ENCODE measurements at places on chromosomes 6 and 20.

DNA sequence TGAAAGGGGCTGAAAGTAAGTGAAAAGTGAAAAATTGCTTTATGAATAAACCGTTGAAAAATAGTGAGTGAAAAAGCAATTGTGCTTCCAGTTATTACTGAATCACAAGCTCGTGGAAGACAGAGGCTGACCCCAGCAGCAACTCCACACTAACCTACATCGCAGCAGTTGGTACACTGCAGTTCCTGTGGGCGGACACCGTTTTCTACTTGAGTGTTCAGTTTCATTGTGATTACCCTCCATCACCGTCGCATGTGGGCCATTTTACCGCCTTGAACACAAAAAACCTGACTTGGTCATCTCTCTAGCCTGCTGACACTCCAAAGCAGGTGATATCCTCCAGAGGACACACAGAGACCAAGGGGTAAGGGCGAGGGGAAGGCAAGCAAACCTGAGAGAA is 28.4 kb downstream of the PRDM1 start:
- DNase-seq, result peak; percentile 36

DNA sequence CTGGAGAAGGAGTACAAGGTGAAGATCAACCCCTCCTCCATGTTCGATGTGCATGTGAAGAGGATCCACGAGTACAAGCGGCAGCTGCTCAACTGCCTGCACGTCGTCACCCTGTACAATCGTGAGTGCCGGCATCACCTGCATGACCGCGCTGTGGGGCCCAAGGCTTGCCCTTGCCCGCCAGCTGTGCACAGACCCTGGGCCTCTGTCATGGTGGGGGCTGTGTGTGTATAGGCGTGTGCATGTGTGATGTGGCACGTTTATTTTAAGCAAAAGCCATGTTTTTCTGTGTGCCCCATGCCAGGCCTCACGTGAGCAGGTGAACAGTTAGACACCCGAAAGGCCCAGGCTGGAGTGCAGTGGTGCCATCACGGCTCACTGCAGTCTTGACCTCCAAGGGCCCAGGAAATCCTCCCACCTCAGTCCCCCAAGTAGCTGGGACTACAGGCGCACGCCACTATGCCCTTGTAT is 36.3 kb downstream of the PYGB start:
- DNase-seq, result no peak

DNA sequence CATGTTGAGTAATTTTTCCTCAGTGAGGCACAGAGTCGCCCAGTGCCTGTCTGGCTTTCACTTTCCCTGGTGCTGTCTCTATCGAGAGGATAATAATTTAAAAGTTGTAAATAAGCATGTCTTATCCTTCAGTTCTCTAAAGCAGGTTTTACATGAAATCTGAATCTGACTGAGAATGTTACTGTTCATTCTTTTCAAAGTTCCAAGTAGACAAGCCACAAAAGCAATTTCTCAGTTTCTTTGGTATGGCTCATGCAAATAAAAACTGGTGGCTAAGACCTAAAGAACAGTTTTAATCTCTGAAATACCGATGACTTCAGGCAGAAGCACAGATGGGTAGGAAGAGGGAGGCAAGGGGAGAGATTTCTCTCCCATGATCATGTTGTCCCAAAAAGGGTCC is 87.6 kb upstream of the GCM1 start:
- no peak for DNase-seq

DNA sequence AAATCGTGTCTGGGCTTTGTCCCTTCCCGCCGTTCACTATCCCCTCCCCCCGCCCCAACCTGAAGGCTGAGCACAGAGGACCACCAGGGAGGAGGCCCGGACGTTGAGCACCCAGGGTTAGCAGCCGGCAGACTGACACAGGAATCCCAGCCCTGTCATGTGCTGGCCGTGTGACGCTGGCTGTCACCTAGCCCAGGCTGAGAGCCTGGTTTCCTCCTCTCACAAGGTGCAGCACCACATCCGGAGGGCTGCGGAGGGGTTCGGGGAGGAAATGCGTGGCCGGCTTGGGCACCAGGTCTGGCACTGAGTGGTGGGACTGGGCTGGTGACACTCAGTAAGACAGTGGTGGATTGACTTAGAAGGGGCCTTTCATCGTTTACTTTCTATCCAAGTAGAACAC is 4.6 kb upstream of the LSM14B start:
- no peak for DNase-seq

GRCh38 chr6:111871725-111872400 is 1.4 kb downstream of the FYN start:
- no peak for DNase-seq

DNA sequence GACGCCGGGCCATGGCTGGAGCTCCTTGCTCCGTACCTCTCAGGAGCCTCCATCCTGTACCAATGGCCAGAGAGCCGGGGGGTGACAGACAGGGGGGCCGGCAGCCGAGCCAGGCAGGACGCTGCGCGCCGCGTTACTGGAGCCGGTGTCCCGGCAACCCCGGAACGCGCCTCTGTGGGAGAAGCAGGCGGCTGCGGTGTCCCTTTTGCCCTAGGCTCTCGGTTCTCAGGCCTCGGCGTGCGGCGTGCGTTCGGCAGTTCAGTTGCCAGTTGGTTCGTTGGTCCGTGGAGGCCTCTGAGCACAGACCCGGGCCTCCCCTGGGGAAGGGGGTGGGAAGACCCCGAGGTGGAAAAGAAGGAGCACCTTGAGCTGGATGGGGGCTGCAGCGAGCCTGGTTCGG is at the start of gene SPATS1:
Gene SPATS1, plus strand, starts transcription at position 162 of the 400 bp plus-strand sequence. CDS start 446 bp downstream, outside the sequence.
- no peak for DNase-seq
